ENCODE measurements at places on chromosomes 1 and 21.

DNA sequence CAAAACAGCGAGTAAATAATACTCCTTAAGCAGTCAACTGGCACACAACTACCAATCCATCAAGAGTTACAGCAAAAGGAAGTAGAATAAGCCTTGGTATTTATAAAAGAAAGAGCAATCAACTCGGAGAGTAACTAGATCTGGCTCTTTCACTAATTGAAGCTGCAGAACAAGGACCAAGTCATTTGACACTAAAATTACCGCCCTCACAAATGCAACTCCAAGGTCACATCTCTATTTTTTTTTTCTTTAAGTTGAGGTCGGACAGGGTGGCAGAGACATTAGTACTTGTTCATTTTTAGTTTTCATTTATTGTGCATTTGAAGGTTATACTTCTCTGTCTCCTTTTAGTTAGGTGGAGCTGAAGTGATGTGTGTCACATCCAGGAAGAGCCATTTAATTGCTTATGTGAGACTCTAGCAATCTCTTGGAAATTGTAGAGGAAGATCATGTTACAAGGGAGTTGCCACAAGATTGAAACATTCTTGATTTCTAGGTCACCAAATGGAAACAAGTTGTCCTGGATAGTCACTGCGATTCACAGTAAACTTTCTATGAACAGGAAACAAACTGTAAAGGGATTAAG, 138.1 kb upstream of the ADAMTS5 start:
- no peak for DNase-seq

GRCh38 chr1:14194511-14194910, 404.0 kb upstream of the KAZN start:
- no peak for DNase-seq

GRCh38 chr1:172041742-172042141, 200.4 kb downstream of the DNM3 start:
- no peak for DNase-seq

DNA sequence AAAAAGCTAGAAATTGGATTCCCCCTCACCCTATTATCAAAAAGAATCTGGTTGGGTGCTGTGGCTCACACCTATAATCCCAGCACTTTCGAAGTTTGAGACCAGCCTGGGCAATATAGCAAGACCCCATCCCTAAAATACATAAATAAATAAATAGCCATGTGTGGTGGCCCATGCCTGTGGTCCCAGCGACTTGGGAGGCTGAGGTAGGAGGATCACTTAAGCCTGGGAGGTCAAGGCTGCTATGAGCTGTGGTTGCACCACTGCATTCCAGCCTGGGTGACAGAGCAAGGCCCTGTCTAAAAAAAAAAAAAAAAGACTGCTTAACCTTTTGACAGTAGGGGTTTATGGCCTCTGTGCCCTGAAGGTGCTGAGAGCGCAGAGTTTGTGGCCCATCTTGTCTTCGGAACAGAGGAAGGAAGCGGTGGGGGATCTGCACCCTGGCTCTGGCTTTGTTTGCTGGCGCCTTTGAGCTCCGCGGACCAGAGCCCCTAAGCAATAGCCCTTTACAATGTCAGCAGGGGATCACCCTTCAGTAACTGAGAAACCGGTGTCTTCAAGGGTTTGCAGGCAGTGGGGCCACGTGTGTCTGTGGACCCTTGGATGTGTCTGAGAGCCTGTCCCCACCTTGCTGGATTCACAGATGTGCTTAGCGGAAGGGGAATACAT, 22.1 kb downstream of the SLC2A7 start:
- no peak for DNase-seq

DNA sequence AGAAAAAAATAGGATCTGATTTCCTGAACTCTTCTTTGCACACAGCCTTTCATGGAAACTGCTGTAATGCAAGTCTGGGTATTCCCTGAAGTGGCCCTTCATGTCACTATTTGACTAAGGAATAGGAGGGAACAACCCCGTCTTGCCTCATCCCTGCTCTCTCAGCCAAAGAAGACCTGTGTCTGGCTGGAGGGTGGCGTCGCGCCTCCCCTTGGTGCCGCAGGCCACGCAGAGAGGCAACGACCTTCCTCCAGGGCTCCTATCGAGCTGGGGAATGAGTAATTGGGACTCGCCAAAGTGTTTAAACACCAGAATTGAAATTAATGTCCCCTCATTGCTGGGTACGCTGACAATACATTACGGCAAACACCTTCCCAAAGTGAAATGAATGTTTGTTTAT, 129.8 kb downstream of the PBX1 start:
- DNase-seq = no peak

DNA sequence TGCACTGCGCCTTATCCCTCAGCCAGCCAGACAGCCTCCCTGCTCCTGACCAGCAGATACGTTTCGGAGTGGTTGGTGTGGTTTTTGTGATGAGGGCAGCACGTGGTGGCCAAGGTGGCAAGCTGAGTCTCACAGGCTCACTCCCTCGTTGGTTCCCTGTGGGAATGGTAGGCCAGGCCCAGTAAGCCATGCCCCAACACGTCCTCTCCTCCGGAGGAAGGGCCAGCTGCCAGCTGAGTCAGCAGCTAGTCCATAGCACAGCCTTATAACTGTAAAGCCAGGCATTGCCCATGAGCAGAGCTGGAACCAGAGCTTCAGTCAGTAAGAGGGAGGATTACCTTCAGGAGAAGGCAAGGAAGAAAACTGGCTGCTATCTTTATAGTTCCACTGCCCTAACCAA, 29.5 kb downstream of the SZRD1 start:
- DNase-seq = no peak

GRCh38 chr1:244065960-244066388, 14.9 kb downstream of the ZBTB18 start:
- no peak for DNase-seq

DNA sequence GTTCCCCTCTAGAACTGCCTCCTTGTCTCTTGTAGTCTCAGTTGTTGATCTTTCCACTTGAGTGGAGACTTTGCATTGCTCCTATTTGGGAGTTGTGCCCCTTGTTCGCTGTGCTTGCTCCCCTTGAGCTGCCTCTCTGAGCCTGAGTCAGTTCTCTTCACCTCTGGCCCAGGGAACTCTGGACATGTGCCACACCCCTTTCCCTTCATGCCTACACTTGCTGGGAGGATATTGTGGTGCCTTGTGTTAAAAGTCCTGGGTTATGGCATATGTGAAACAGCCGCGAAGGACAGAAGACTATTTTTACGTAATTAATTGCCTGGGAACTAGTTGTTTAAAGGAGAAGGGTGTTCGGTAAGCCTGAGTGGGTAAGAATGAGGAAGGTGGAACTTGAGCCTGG, 32.2 kb upstream of the RPTN start:
- no peak for DNase-seq

GRCh38 chr1:176575991-176576390, 113.0 kb downstream of the PAPPA2 start:
- DNase-seq = no peak

GRCh38 chr1:65440322-65440900, 19.9 kb downstream of the LEPR start:
- no peak for DNase-seq

DNA sequence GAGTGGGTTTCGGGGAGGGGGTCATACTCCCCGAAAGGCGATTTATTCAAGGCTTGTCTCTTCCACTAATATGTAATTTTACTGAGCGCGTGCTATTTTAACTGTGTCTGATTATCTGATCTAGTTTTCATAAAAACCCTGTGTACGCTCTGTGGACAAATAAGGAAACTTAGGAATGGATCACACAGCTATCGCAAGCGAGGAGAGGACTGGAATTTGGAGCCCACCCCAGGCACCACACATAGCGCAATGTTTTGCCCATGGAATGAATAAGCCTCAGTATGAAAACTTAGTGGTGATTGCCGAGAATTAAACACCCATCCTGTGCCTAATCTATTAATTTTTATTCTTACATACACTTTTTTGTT, 9.8 kb upstream of the RAB42 start:
- DNase-seq = no peak

DNA sequence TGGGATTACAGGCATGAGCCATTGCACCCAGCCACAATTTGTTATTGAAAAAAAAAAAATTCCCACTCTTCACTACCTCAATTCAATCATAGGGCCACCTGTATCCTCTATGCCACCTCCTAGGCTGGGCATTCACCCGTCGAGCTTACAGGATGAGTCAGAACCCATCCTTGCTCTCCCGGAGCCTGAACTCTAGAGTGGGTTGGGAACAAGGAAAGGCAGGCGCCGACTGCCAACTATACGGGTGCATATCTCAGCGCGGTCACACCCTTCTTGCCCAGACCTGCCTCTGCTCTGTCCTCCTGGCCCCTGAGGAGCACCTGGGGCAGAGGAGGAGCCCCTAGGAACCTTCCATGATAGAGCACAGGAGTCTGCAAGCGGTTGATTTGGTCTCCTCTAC, 21.4 kb upstream of the LBR start:
- no peak for DNase-seq

GRCh38 chr1:172567720-172568119, 34.8 kb downstream of the SUCO start:
- no peak for DNase-seq

DNA sequence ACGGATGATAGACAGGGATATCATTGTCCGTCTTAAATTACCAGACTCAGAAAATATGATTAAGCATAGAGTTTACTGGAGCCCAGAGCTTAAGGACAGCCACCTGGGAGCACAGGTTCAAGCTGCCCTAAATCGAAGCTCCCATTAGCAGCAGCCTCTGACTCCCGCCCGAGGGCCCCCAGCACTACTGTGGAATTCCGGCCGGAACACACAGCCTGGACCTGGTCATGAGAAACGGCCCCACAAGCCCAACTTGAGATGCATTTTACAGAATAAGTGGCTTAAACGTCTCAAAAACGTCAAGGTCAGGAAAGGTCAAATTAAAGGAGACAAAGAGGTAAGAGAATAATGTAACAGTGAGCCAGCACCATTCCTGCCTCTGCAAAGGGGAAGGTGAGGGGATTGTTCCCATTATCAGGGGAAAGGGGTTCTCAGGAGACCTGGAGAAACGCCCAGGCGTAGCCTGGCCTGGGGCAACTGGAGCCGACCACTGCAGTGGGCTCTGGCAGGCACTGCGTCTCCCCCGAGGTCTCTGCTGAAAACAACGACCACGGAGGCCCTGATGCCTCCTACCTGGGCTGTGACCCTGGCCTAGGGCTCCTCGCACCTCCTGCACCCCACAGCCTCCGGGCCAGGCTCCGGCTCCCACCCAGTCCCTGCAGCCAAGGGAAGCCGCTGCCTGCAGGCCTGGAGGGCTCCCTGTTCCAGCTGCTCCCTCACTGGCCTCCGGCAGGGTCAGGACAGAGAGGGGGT, 11.5 kb upstream of the COL6A1 start:
- DNase-seq = no peak

DNA sequence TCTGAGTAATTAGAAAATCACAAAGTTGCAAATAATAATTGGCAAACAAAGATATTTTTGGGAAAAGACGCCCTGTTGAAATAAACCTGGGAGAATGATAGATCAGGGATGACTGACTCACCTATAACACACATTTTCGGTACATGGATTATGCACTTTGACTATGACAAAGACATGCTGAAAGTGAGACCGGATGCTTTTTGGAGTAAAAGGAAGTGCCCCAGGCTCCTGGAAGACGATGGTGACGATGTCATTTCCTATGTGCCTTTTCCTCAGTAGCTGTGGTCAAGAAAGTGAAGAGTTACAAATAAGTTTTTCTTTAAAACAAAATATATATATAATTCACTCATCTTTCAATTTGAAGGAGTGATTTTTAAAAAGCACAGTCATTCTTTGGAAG, 158.7 kb downstream of the SIPA1L2 start:
- no peak for DNase-seq

DNA sequence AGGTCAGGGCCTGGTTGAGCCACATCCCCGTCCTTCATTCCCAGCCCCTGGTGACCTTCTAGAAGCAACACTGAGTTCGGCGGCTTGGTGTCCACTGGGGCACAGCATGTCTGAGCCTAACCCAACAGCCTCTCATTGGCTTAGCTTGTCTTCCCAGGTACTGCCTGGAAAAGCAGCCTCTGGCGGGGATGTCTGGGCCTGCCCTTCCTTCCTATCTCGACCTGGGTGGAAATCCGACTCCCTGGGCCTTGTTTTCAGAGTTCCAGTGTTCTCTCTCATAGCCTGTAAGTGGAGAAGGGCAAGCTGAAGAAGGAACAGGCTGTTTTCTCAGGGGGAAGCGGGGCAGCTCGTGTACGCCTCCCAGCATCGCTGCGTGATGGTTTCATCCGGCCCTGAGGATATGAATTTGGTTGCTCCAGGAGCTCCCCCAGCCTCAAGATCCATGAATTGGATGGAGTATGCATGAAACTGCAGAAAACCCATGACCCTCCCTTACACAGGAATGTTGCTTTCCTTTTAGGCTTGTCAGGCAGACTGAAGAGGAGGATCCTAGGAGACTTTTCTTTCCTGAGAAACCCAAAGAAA, 116.5 kb upstream of the IRF2BP2 start:
- no peak for DNase-seq

DNA sequence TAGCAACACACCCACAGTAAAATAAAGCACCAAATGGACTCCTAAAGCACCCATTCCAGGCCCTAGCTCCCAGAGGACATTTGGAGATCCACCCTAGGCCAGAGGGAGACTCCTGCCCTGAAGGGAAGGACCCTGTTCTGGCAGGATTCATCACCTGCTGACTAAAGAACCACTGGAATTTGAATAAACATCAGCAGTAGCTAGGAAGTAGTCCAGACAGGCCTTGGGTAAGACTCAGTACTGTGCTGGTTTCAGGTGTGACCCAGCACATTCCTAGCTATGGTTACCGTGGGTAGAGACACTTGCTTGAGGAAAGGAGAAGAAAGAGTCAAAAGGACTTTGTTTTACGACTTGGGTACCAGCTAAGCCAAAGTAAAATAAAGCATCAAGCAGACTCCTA, 92.7 kb upstream of the LRRC7 start:
- DNase-seq = no peak

DNA sequence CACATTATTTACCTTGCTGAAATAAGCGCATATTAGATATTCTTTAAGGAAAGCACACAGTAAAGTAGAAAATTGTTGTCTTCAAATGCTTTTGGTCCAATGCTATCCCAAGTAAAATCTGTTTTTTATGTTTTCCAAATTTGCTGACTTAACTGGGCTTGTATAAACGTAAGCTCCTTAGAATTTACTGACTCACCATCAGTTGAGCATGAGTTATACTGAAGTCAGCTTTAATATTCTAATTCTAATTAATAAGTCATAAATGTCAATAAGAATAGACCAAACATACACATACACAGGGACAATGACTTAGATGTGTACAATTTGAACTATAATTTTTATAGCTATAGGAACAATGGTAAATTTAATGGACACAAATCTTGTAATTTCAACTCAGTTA, 319.2 kb downstream of the TPR start:
- DNase-seq = no peak

GRCh38 chr1:161074676-161075368, 5.1 kb upstream of the ARHGAP30 start:
- DNase-seq = no peak

DNA sequence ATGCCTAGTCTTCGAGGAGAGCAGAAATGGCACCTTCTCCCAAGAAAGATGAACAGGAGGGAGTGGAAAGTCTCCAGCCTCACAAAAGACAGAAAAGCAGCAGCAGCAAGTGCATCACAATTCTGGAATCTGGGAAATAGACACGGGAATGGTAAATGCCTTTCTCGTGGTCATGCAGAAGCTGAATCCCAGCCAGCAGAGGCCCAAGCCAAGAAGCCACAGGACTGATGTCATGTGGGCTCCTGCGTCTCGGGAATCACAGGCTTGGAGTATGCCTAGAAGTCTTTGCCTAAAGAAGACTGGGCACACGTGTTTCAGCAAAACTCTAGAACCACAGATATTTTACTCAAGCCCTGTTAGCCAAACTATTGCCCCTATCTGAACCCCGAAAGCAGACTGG, 260.3 kb upstream of the PLD5 start:
- DNase-seq = no peak

All from stimulated activated CD8-positive, alpha-beta memory T cell treated with anti-CD3 and anti-CD28 coated beads, Interleukin-4, amount 100 ng/mL, for 1 hour (primary cell).